ENCODE measurements at places on chromosomes 5 and 9.

DNA sequence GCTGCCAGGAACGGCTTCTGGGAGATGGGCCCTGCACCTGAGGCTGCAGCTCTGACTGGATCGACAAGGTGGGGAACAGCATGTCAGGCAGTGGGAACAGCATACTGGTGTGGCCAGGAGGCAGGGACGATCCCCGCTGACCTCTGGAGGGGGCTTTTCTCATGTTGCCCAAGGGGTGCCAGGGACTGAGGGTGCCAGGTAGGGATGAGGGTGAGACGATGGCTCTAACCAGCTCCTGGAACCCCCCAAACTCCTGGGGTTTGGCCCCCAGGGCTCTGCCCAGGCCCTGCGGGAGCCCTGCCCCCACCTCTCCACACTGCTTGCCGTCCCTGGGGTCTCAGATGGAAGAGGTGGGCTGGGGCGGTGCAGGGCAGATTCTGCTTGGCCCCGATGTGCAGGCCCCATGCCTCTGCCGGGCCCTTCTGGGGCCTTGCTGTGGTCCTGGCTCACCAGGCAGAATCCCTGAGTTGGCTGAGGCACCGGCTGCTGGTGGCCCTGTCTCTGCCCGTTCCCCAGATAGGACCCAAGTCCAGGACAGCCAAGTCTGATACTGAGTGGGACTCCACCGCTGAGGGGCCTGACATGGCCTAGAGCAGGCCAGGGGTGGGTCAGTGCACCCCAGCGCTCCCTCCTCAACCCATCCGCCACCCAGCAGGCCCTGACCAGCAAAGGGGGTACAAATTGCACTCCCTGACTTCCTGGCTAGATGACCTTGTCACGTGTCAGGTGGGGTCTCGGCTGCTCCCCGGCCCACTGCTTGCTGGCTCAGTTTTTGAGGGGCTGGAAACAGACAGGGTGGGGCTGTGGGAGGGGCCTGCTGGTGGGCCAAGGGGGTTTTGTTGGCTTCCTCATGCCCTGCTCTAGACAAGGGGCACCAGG lies 28.4 kb upstream of the RNF130 start:
- DNase-seq = no peak

GRCh38 chr5:69032009-69032408 lies 61.8 kb upstream of the SLC30A5 start:
- DNase-seq = no peak

DNA sequence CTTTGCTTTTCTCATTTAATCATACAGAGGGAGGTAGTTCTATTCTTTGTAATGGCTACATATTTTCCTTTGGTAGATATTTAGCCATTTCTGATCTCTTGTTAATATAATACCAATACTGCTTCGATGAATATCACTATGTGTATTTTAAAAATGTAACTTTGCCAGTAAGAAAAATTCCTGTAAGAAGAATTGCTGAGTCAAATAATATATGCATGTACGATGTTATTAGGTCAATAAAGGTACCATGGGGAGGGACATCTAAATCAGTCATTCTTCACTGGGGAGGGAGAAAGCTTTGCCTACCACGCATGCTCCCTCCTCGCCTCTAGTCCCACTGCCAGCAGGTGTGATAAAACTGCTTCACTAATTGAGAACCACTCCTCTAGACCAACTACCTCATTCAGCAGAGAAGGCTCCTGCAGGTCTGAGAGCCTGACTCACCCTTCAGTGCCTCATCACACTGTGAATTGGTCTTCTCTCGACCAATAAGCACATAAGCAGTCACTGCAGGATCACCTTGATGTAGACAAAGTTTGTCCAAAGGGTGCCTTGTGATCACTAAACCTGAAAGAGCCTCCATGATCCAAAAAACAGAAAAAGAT lies 56.1 kb upstream of the TBCA start:
- no peak for DNase-seq

- DNase-seq = peak; percentile 64
Measured at GRCh38 chr9:115524453-115525059, 406.6 kb upstream of the TNC start.

DNA sequence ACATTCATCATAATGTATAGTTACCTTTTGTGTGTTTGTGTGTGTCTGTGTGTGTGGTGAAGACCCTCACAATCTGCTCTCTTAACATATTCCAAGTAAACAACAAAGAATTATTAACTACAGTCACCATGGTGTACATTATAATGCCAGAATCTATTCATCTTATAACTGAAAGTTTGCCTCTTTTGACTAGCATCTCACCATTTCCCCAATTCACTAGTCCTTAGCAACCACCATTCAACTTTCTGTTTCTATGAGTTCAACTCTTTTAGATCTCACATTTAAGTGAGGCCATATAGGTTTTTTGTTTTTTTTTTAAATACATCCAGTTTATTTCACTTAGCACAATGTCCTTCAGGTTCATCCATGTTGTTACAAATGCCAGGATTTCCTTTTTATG lies 83.6 kb downstream of the SMC2 start:
- DNase-seq = no peak

GRCh38 chr5:143019614-143020515 lies 249.7 kb downstream of the ARHGAP26 start:
- DNase-seq = no peak

DNA sequence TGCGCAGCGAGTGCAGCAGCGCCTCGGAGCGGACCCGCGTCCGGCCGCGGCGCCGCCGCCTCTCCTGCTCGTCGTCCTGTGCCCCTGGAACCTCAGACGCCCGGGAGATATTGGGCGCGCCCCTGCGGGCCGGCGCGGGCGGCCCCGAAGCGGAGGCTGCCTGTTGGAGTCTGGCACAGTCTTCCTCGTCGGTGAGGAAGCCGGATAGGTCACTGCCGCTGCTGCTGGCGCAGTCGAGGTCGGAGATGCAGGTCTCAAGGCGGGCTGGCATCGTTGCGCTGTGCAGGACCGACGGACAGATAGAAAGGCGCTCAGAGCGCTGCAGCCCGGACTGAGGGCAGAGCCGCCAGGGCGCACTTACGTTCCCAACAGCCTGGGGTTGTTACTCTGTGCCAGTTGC lies 344 bp downstream of the NEUROG1 start:
- DNase-seq = no peak

DNA sequence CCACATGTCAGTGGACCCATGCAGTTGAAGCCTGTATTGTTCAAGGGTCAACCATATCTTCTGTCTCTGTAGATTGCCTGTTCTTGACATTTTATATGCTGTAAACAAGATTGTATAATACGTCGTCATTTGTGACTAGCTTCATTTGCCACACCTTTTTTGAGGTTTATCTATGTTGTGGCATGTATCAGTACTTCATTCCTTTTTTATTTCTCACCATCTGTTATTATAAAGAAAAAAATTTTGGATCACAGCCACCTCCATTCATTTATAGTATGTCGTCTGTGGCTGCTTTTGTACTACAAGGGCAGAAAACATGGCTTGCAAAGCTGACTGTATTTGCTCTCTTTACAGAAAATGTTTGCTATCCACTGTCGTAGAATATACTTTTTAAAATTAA lies 72.4 kb downstream of the TEK start:
- no peak for DNase-seq

DNA sequence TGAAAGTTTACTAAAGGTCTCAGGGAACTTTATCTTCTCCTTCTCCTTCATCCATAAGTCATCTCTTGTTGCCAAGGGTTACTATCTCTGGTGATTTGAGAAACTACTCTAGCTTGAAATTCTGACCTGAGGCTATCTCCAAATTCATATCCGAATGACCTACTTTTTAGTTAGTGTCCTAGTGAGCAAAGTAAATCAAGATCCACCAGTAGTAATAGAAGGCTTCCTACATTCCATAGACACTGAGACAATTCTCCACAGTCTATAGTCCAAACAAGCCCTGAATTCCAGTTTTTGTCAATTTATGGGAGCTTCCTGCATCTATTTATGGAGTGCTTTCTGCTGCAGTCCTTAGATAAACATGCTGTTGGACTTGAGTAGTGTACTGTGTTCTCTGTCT lies 5.0 kb downstream of the IL7R start:
- no peak for DNase-seq

DNA sequence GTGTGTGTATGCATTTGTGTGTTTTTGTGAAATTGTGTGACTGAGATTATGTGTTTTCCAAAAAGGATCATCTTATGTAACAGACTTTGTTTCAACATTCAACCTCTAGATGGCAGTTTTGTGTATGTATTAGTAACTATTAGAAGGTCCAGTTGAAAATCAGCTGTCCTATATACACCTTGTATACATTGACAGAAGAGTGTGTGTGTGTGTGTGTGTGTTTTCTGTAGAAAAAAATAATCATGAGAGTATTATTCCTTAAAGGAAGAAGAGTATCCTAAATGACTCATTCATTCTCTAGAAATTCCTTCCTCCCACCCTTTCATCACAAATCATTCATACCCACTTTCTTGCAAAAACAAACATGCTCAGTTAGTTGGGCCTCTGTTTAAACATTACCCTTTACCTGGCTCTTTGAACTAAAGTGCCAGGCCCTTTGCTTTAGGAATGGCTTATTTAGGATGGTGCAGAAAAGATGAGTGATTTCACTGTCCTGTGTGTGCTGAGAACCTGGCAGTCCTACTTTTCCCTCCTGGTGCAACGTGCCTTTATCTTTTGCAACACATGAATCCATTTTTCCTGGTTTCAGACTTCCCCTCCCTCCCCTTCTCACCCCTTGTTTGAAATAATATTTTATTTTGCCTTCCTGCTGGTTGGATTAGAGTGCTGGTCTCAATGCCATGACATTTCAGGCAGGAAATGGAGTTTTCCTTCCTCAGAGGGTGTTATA lies 152.2 kb downstream of the ARHGAP26 start:
- DNase-seq = peak; percentile 52

GRCh38 chr9:26537211-26537610 lies 355.4 kb downstream of the CAAP1 start:
- no peak for DNase-seq

GRCh38 chr5:178207917-178208280 lies 3.6 kb downstream of the HNRNPAB start:
- no peak for DNase-seq

DNA sequence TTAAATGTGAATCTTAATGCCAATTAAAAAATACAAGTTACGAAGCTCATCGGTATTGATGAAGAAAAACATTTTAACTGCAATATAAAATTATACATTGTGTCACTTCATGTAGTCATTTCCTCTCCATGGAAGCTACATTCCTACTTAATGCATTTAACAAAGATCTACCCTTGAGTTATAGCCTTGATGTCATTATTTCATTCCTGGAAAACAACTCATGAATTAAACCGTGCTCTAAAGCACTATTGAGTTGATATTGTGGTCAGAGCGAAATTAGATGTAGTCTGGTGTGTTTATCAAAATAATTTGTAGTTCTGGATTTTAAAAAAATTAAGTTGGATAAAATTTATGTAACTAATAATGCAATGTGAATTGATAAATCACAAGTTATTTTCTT lies 11.1 kb downstream of the C5orf47 start:
- no peak for DNase-seq

DNA sequence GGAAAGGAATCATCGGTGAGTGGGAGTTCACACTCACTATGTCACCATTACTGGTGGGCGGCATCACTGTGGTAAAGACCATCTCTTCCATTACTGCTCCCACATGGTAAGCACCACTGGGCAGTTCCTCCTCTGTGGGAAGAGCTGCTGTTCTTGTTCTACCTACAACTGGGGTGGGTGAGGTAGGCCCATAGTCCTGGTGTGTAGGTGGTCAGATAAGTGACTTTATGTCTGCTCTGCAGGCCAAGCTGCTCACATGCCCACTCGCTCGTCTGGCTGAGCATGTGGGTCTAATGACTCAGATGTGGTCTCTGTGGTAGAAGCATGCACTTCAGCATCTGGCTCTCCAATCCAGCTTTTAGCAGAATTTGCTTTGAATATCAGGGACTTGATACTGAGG lies 82.9 kb downstream of the TMEM215 start:
- peak; percentile 73 for DNase-seq

DNA sequence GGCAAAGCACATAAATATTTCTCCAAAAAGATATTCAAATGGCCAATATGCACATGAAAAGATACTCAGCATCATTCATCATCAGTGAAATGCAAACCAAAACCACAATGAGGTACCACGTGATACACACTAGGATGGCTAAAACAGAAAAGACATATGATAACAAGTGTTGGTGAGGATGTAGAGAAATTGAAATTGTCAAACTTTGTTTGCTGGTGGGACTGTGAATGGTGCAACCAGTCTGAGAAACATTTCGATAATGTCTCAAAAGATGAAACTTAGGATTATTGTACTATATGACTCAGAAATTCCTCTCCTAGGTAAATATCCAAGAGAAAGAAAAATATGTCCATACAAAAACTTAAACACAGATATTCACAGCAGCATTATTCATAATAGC lies 8.6 kb upstream of the LHFPL2 start:
- no peak for DNase-seq

DNA sequence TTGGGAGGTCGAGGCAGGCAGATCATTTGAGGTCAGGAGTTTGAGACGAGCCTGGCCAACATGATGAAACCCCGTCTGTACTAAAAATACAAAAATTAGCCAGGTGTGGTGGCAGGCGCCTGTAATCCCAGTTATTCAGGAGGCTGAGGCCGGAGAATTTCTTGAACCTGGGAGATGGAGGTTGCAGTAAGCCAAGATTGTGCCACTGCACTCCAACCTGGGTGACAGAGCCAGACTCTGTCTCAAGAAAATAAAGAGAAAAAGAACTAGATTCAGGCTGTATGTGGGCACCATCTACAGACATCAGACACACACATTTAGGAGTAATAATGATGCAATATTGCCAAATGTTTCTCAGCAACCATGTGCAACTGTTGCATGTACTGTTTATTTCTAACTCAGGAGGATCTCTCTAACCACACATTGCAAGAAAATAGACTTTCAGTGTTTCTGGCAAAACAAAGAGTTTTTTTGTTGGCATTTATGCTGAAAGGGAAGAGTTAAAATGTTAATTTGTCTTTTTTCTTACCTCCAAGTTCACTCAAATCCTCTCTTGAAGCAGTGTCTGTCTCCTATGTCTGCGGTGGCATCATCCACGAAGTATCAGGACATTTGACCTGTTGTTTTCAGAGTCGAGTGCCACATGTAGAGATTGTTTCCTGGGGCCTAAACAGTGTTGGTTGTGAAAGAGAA lies 5.1 kb upstream of the ORM1 start:
- DNase-seq = peak; percentile 75

- no peak for DNase-seq
Measured at GRCh38 chr9:99031994-99032393, 72.9 kb upstream of the TGFBR1 start.

GRCh38 chr9:32431940-32432555 lies 47.6 kb downstream of the ACO1 start:
- DNase-seq = peak; percentile 74

- DNase-seq = no peak
Measured at GRCh38 chr5:95070866-95071265, 214.0 kb downstream of the MCTP1 start.

GRCh38 chr9:79616013-79616412 lies 44.2 kb downstream of the TLE4 start:
- peak; percentile 31 for DNase-seq

GRCh38 chr9:116689486-116690032 lies 2.5 kb downstream of the TRIM32 start:
- DNase-seq = no peak

- peak; percentile 84 for DNase-seq
Measured at GRCh38 chr9:107484117-107484723, 5.3 kb downstream of the KLF4 start.

- DNase-seq = peak; percentile 35
Measured at GRCh38 chr5:148205044-148205806, 2.4 kb downstream of the SPINK6 start.

All from suppressor macrophage treated with lipopolysaccharide for 1 hour (primary cell).